Cerebellar nuclear complex (tissue), 1 donor: ENCODE measurements at places on chromosomes 3 and 15.

- DNase-seq = no peak
Measured at GRCh38 chr3:65118912-65119499, 431.2 kb upstream of the ADAMTS9 start.

- no peak for DNase-seq
Measured at GRCh38 chr3:119318876-119319275, 24.7 kb downstream of the ARHGAP31 start.

GRCh38 chr15:63006032-63006878, 36.3 kb upstream of the TPM1 start:
- no peak for DNase-seq

GRCh38 chr15:69154078-69154477, 6.4 kb upstream of the GLCE start:
- no peak for DNase-seq

DNA sequence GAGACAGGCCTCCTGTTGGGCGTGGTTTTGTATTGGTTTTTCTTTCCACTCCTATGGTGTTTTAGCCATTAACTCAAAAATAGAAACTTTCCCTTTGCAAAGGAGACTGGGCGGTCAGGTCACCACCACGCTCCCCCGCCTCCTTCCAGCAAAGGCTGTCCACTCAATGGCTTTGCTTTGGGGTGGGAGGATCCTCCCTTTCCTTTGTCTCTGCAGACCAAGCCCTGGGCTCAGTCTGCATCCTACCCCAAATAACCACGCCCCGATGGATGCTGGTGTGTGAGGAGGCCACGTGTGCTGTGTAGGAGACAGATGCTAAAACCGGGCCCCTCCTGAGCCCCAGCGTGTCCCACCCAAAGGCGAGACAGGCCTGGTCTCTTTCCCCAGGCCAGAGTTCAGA, 68.5 kb downstream of the GRIP2 start:
- no peak for DNase-seq
